ENCODE measurements at places on chromosomes 7 and 10.

DNA sequence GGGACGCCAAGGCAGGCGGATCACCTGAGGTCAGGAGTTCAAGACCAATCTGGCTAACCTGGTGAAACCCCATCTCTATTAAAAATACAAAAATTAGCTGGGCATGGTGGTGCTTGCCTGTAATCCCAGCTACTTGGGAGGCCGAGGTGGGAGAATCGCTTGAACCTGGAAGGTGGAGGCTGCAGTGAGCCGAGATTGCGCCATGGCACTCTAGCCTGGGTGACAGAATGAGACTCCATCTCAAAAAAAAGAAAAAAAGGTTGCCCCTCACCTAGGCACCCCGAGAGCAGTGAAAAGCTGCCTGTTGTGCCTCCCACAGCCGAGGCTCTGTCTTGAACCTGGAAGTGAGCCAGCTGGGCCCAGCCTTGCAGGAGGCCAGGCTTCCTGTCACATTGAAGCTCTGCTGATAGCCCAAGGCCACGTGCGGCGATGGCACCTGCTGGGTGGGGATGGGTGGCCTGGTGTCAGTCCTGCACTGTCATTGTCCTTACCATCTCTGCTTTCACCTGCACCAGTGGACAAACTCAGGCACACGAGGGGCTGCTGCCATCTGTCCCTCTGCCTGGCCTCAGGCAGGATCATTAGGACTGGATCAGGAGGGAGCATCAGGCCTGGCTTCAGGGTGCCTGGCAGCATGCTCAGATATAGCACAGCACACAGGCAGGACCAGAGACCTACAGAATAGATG, 37.8 kb downstream of the DNAJB12 start:
- peak; percentile 83 for DNase-seq

- DNase-seq: no peak
Observed at GRCh38 chr10:62356447-62356846, 17.7 kb upstream of the ZNF365 start.

DNA sequence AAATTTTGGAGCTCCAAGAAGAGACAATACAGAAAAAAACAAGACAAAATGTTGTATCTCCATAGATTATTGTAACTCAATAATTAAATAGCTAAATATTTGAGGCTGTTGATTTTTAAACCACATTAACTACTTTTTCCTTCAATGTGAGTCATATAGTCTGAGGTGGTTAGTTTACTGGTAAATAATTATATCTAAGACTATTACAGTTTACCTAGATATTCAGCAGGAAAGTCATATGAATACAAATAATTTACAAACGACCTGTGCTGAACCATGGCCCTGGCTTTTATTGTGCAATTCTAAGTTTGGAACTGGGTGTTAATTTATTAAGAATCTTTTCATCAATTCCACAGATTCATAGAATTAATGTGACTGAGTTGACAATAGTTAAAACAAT, 22.2 kb downstream of the CREB5 start:
- DNase-seq: no peak

- no peak for DNase-seq
Observed at GRCh38 chr7:16810573-16810972, 5.8 kb upstream of the AGR2 start.

DNA sequence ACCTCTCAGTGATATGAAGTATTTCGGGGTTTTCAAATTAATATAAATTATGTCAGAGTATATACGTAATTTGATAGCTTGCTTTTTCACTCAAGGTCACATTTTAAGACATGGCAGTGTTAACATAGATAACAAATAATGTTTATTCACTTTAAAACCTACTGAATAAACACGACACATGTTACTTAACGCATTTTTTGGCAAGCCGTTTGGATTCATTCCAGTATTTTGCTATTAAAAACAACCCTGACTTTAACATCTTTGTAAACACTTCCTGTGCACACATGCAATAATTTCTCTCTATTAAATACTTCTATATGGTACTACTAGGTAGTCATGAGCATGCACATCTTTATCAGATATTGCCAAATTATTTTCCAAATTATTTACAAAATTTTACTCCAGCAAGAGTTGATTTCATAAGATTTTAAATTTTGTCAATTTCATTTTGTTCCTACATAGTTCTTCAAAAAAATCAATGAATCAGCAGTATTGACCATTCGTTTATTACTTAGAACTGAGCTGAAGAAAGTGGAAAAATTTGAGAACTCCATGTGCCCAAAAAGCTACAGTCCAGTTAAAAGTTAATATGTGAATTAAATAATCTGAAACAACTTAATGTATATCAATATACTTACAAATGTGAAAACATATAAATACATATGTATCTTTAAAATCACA, 26.8 kb upstream of the THSD7A start:
- DNase-seq: no peak

DNA sequence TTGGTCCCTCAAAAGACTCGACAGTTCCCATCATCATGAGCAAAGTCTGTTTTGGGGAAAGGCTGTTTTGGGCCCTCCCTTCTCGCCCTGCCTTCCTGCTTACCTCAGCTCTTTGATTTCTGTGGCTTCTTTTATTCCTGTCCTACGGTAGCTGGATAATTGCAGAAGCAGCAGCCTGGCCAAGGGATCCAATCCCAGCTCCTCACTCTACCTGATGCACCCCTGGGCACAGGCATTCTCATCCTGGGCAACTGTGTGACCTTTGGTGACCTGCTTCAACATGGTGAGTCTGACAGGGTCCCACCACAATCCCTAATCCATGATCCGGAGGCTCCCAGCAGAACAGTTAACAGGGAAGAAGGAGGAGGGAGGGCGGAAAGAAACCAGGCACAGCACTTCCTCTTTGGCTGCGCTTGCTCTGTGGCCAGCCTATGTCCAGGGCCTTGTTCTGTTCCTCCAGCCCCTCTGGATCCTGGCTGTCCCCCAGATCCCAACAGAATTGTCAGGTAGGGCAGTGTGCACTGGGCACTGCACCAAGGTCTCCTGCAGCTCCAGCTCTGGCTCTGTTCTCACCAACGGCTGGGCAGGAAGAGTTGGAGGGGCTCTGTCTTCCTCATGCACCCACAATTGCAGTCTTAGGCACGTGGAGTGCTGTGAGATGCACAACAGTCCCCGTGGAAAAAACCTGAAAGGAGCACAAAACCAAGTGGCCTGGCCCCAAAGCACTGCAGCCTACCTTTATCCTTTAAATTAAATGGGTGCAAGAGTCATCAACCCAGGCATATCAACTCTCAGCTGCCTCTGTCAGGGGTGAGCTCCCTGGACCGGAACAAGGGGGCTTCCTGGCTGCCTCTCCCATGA, 144.4 kb downstream of the PTPN20 start:
- DNase-seq: no peak

DNA sequence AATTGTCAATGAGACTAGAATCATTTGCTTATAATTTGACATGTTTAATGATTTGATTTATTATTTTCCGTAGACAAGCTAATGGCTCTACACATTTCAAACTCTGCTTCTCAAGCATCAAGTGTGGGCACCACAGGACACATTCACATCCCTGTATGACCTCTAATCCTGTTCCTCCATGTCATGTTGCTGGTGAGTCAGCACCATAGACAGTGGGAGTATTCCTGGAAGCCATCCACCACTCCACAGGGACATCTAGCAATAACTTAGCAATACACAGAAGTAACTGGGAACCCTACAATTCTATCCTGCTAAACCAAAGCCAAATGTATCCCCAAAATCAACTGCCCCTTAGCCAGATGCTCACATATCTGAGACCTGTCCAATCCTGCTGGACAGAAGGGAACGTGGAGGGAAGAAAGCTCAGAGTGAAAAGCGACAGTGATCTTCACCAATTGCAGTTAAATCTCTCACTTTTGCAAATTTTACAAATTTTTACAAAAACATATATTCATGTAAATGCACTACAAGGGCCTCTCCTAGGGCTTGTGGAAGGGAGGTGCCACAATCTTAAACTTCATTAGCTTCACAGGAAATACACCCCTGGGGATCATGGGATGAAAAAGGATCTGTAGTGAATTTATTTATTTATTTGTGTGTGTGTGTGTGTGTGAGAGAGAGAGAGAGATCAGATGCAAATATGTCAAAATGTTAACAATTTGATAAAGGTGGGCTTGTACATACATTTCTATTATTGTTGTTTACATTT, 126.5 kb downstream of the GFRA1 start:
- DNase-seq: no peak

All from left cardiac atrium (tissue), 4 donors.